Stimulated activated CD8-positive, alpha-beta memory T cell treated with anti-CD3 and anti-CD28 coated beads, Interleukin-12 subunit alpha, Interleukin-12 subunit beta, amount 100 ng/mL, for 4 hours (primary cell): ENCODE measurements at places on chromosomes 12 and 14.

DNA sequence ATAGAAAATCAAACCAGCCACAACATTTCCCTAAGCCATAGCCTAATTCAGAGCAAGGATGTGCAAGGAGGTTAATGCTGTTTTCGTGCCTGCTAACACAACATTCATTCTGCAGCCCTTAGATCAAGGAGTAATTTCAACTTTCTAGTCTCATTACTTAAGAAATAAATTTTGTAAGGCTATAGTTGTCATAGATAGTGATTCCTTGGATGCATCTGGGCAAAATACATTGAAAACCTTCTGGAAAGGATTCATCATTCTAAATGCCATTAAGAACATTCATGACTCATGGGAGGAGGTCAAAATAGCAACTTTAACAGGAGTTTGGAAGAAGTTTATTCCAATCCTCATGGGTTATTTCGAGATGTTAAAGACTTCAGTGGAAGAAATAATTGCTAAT, 283.2 kb downstream of the RPAP3 start:
- no peak for DNase-seq

- no peak for DNase-seq
Measured at GRCh38 chr12:48128800-48129199, 9.6 kb downstream of the PFKM start.

DNA sequence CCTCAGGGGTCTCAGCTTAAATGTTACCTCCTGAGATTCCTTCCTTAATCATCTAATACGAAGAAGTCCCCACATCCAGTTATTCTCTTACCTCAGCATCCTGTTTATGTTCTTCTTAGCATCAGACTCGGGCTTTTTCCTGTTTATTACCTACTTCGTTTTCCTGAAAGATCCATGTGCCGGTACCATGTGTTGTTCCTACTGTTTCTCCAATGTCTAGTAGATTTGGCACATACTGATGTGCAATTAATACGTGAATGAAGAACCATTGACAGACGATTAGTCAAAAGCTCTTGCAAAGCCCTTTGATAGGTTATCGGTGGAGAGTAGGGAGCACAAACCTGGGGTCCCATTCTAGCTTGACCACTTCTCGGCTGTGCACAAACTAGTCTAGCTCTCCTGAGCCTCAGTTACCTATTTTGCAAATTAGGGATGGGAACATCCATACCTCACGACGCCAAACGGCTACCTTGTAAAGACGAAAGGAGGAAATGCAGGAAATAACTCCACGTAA, 735 bp upstream of the MAPKAPK5 start:
- DNase-seq: no peak

DNA sequence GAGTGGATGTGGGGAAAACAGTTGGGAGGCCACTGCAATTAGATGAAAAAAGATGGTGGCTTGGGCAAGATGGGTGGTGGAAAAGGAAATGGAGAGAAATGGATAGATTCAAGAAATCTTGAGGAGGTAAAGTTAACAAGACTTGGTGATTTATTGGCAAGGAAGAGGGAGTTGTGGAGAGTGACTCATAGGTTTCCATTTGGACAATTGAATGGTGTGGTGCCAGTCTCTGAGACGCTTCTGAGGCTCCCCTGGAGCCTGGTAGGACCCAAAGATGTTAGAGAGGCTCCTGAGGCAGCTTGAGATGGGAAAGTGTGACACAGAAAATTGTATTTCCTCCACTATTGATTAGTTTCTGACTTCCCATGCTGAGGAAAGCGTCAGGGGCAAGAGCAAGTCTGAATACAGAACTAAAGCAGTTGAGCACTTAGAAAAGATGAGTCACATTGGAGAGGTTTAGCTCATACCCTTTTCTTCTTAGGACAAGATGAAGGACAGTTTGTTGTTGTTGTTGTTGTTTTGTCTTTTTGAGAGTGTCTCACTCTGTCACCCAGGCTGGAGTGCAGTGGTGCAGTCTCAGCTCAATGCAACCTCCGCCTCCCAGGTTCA, 4.5 kb downstream of the PRPF40B start:
- no peak for DNase-seq

DNA sequence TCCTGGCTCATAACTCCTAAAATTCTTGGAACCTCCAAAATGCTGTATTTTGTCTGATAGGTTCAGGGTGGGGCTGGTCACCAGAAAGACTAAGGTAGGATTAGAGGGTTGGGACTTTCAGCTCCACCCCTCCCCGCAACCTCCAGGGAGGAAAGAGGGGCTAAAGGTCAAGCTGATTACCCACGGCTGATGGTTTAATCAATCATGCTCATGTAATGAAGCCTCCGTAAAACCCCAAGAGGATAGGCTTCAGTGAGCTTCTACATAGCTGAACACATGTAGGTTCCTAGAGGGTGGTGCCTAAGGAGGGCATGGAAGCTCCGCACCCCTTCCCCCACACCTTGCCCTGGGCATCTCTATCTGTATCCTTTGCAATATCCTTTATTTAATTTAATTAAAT, 60.0 kb downstream of the DGLUCY start:
- no peak for DNase-seq

DNA sequence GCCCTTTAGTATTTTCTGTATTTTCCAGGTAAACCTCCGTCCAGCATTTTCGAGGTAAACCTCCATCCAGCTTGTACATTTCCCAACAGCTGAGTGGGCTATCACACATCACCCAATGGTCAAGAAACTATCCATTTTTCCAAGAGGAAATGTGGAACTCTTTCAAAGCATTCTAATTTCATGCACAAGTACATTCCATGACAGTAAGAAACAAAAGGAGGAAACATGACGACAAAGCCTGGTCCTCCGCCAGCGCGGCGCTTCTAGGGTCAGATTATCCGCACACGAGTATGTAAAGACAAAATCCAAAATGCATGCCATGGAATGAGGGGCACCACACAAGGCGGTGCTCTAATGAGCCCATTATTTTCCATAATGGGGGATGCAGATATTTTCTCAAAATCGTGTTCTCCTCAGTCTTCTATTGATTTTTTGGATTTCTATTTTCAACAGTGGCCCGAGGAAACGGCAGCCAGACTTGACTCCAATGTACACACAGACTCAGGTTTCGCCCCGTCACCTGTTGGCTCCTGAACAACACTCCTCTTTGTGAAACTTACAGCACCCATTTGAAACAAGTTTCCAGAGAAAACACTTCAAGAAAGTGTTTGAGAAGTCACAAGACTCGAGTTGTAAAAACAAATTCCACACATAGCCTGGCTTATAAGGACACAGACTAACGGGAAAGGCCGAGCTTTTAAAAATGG, 107.4 kb downstream of the PRICKLE1 start:
- DNase-seq: no peak

DNA sequence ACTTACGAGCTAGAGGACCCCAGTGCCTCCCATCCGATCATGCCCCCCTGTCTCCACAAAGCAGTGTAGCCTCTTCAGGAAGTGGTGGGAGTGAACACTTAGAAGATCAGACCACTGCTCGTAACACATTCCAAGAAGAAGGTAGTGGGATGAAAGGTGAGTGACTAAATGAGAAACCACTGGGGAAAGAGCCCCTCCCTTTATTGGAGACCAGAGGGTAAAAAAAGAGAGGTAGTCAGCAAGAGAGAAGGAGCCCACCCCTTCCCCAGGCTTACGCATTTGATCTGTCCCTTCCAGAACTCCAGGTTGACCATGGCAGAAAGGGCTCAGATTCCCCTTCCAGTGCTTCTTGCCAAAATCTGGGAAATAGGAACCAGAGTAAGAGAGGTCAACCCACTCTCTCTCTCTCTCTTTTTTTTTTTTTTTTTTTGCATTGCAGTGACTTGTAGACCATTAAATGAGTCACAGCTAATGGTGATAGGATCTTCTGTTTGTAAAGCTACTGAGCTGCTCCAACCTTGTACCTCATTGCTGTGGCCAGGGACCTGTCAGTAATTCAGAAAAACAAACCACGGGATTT, 165.4 kb downstream of the GCH1 start:
- no peak for DNase-seq

DNA sequence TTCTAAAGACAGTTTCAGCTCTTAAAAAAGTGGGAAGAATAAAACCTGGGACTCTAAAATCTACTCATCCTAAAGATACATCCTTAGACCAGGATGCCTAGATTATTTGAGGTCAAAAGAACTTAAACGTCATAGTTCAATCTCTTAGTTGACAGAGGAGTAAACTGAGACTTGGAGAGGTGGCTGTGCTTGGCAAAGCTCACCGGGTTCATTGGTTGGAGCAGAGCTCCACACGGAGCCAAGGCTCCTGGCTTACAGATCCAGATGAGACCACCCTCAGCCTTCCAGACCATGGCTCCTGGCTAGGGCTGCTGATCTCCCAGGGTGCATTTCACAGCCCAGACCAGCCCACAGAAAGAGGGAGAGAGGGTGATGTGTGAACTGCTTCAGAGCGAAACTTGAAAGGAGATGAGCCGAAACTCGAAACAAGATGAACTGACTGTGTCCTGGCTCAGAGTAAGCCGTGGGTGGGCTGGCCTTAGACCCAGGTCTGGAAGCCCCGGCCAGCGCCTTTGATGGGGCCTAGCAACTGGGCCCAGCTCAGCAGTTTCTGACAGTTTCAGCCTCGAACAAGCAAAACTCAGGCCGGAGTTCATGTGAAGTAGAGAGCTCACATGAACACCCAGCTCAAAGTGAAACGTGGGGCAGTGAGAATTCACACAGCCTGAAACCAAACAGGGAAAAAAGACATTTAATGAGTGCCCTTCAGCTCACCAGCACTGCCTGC, 1044.8 kb downstream of the BCL11B start:
- no peak for DNase-seq

DNA sequence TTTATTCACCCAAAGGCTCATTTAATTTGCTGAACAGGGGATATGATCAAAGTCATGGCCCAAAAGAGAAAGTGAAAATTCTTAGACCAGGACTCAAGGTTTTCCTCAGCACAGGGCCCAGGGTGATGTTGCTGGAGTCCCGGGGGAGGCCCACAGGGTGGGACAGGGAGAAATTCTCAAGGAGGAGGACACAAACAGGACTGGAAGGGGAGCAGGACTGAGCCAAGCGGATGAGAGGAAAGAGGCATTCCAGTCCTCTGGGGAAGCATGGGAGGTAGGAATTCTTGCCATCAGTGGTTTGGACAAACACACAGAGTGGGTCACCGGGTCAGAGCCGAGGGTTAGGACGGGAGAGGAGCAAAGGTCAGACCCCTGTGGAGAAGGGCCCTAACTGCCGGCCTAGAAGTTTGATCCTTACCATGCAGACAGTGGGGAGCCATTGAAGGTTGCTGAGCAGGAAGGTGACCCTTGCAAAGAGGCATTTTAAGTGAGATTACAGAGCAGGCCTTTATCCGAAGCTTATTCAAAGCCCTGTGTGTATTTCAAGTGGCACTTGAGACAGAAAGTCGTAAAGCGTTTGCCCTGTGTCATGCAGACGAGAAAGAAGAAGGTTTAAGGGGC, 68.4 kb upstream of the PTGR2 start:
- no peak for DNase-seq

DNA sequence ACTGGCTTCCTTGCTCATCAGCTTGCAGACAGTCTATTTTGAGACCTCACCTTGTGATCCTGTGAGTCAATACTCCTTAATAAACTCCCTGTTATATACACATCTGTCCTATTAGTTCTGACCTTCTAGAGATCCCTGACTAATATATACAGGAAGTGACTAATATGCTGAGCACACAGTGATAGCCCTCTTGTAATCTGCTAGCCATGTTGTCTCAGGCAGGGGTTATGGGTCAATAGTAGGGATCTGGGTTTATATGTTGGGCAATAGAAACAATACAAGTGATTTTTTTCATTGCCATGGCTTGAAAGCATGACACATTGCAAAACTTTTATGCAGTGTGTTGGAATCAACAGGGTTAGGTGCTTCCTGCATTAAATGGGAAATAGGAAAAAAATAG, 562.2 kb downstream of the GALC start:
- no peak for DNase-seq

GRCh38 chr12:65681226-65681625, 143.1 kb upstream of the HMGA2 start:
- no peak for DNase-seq

- DNase-seq: no peak
Measured at GRCh38 chr12:109126784-109127183, 10.4 kb downstream of the ACACB start.

DNA sequence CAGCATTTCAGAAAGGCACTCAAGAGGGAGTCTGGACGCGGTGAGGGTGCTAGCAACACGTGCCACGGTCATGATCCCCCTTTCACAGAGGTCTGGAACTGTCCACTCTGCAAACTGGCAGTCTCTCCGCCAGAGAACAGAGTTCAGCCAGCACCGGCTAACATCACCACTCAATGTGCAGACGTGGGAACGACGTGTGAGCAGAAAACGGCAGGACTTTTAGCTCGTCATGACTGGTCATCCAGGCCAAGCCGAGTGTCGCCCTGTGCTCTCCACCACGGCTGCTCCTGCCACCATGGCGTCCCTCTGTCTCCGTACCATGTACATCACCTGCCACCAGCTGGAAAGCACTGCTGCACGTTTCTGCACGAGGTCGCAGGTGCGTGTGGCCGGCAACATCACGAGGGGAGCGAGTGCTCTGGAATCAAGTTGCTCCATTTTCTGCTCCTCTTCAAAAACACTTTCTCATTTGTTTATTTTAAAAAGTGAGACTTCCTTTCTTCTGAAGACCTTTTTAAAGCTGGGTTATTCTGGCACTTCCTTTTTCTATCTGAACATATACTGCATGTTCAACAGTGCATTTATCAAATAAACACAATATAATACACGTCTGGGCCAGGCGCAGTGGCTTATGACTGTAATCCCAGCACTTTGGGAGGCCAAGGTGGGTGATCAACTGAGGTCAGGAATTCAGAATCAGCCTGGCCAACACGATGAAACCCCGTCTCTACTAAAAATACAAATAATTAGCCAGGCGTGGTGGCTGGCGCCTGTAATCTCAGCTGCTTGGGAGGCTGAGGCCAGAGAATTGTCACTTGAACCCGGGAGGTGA, 28.0 kb downstream of the SLC15A4 start:
- DNase-seq: no peak

- DNase-seq: no peak
Measured at GRCh38 chr12:112842441-112842840, 50.9 kb downstream of the RPH3A start.

DNA sequence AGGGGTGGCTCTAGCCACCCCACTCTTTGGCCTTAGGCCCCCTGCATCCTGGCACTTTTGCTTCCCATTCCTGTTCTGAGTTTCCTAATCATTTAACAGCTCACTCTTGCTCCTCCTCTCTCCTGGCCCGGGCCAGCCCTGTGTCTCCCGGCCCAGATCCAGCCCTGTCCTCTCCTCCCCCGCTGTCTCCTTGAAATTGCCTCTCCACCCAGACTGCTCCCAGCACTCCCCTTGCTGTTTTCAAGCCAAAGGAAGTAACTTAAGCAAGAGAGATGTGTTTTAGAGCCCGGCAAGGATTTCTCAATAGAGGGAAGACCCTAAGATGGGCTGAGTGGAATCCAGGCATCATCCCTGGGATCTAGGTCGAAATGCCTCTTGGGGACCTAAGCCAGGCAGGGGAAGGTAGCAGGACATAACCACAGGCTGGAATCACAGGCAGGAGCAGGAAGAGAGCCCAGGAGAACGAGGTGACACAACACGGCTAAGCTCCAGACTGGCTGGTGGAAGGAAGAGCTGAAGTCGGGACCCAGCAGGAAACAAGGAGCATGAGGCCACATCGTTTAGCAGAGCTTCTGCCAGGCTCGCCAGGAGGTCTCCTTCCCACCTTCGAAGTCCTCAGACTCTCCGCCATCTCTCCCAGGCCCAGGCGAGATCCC, 2.0 kb upstream of the LRP1-AS start:
- DNase-seq: no peak

- DNase-seq: no peak
Measured at GRCh38 chr12:62435303-62436163, 31.1 kb upstream of the MON2 start.
